ENCODE measurements at places on chromosomes 5 and 9.

- DNase-seq: peak; percentile 1
Observed at GRCh38 chr5:130871346-130872086, 293.5 kb downstream of the HINT1 start.

DNA sequence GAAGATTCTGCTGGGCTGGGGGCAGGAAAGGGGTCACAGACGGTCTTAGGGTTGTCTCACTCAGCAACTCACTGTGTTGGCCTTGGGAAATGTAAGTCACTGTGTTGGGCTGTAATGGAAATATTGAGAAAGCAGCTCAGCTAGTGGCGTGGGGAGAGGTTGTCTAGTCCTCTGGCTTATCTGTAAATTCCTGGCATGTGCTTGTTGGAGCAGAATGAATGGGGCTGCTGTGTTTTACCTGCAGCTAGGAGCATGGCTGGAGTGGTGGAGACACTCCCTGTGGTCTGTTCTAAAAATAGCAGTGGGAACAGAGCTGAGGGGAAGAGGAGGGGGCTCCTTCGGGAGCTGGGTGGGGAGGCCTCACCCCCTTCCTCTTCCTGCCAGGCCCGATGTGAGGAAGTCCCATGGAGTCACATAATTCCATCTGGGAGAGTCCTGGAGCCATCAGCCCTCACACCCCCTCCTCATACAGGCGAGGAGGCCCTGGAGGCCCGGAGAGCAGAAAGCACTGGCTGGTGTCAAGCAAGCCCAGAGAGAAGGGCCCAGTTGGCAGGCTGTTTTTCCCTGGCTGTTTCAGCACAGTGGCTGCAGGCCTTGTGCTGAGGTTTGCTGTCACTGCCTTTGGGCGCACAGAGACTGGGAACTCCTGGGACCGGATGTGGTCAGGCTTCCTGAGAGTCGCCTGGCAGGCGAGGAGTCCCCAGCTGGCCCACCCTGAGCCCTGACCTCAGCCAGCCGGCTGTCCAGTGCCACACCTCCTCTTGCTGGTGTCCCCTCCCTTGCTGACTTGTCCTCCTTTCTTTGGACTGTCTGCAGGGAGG, 84.9 kb downstream of the RGS3 start:
- DNase-seq: peak; percentile 94

DNA sequence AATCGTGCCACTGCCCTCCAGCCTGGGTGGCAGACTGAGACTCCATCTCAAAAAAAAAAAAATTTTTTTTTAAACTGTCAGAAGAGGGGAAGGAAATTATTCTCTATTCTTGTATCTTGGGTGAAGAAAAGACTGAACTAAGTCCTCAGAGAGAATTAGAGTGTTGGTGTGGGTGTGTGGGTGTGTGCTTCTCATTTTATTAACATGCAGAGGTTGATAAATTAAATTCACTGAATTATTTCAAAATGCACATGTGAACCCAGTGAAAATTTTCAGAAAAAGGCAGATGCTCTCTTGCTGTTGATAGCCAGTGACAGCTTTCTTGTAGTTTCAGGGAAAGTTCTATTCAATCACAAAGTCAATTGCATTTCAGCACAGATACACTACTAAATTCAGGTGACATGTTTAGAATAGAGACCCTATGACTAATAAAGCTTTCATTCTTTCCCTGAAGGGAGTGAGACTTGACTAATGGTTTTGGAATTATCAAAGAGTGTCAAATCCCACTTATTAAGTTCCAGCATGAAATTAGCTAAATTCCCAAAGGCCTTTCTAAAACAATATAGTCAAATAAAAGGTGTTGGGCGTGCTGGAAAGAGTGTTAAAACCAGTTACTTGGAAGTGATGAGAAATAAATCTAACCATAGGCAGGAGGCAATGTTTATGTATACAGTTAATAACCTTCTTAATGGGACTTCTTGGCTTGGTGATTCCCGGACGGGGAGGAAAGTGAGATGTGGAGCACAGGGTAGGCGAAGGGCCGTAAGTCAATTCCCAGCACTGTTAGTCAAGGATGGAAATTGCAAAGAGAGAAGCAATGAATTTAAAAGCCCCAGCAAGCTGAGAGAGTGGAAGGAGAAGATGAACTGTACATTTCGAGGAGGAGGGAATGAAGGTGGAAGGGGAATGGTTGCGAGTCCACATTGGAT, 103.2 kb upstream of the SPATA31D4 start:
- DNase-seq: peak; percentile 70

GRCh38 chr9:70421272-70422180, 7.1 kb upstream of the KLF9 start:
- DNase-seq: peak; percentile 58

DNA sequence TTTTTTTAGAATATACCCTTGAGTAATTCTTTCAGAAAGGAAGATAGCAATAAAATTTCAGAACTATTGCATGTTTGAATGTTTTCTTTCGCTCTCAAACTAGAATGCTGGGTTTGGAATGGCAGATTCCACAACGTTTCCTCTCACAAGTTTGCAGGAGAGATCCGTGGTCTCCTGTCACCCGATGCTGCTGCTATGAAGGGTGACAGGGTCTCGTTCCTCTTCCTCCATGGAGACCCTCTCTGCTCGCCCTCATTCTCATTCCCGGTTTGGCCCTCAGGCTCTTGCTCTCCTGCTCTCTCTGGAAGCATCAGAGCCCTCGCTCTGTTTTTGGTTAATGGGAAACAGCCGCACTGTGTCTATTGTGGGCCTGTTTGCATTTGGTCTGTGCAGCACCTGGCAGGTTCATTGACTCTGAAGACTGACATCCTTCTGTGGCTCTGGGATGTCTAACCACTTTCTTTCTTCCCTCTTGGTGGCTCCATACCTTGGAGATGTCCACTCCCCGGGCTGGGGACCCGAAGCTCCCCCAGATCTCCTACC, 12.6 kb upstream of the FAM163B start:
- no peak for DNase-seq

Data from M059J (cell line).